ENCODE measurements at places on chromosomes 12 and 14.

GRCh38 chr12:25713264-25713663, 160.2 kb upstream of the LMNTD1 start:
- no peak overlapping the region for H3K4me3 ChIP-seq
- no peak for DNase-seq
- peaks cover 20% of the 10 kb centered on the region for H3K36me3 ChIP-seq
- no peaks in the 10 kb centered on the region for H3K4me1 ChIP-seq

DNA sequence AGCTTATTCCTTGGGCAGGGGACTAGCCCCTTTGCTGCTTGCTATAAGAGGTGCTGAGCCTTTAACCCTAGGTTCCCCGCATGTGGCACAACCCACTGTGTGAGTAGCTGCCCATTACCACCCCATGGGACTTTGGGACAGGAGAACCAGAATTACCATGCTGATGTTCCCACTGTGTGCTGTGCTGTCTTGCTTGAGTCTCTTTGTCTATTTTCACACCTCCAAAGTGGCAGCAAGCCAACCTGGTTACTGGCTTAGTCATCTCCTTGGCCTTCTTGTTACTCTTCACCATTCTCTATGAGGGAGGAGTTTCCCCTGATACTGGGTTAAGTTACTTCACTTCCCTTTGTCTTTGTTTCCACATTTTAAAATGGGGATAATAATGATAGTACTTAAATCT, 73.4 kb upstream of the ETV6 start:
- no peak overlapping the region for H3K4me3 ChIP-seq
- no peaks in the 10 kb centered on the region for H3K4me1 ChIP-seq
- H3K27me3 ChIP-seq, result peaks cover 3% of the 10 kb centered on the region
- H3K27ac ChIP-seq, result no peak overlapping the region
- no peaks in the 10 kb centered on the region for H3K36me3 ChIP-seq

DNA sequence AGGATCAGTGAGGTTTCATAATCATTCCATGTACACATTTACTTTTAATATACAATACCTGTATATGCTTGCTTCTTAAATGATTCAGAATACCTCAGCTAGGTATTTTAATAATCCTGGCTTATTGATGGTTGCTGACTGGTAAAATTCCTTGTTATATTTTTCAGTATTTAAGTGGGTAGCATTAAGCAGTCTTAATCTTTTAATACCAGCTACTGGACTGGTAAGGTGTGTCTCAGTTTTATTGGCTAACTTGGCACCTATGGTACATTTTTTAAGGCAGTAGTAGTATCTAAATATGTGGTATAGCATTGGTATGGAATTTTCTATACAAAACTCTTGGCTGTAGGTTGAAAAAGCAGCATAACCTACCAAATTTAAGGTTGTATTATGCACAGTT, 96.6 kb downstream of the RAD52 start:
- H3K27me3 ChIP-seq, result no peaks in the 10 kb centered on the region
- H3K4me1 ChIP-seq, result peaks cover 7% of the 10 kb centered on the region
- no peak for DNase-seq
- H3K27ac ChIP-seq, result no peak overlapping the region

DNA sequence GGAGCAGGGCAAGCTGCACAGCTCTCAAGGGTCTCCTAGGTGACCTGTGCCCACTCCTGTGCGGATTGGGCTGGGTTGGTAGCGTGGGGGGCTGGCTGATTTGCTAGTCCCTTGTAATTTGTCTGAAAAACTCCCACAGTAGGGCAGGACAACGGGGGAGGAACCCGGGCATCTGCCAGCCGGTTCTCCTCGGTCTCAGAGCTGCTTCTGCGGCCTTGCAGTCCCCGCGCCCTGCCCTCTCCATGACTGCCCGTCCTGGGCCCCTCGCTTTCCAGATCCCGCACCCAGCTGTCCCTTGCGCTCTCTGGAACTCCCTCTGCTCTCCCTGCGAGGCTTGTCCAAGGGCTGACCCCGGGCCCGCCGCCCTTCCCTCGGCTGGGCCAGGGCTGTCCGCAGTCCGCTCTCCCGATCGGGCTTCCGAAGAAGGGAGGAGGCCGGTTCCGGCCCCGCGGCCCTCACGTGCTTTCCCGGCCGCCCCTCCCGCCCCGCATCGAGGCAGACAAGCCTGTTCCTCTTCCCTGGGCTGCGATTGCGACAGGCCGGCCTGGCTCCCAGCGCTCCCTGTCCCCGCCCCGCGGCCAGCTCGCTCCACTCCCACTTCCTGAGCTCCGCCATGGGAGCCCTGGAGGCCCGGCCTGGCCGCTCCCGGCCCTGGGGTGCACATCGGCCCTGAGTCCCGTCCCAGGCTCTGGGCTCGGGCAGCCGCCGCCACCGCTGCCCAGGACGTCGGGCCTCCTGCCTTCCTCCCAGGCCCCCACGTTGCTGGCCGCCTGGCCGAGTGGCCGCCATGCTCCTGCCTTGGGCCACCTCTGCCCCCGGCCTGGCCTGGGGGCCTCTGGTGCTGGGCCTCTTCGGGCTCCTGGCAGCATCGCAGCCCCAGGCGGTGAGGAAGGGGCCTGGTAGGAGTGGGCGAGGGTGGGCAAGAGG, at the start of gene LTBR:
LTBR (plus strand) TSS at position 591 of the 927 bp plus-strand sequence; CDS start at position 788, 197 bp downstream.
- DNase-seq, result no peak
- H3K36me3 ChIP-seq, result peaks cover 4% of the 10 kb centered on the region
- peak within 1 kb of the TSS; percentile 68 for H3K4me3 ChIP-seq
- peak within 1 kb of the TSS; percentile 79 for H3K27ac ChIP-seq
- peaks cover 4% of the 10 kb centered on the region for H3K4me1 ChIP-seq

DNA sequence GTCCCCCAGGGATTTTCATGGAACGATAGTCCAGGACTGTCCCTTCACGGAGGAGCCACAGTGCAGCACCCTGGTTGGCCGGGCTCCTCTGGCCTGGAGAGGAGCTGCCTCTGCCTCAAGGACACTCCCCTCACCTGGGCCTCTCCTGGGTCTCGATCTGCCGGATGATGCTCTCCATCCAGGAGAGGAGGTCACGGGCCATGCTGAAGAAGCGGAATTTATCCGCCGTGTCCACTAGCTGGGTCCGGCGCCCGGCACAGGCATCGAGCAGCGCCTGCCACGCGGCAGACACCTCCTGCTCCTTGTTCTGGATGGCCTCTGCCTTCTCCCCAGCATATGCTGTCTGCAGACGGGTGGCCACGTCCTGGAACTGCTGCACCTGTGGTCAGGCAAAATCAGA, 66.5 kb downstream of the PLEKHG3 start:
- no peak overlapping the region for H3K27ac ChIP-seq
- H3K4me1 ChIP-seq, result peaks cover 13% of the 10 kb centered on the region
- H3K4me3 ChIP-seq, result no peak overlapping the region
- H3K36me3 ChIP-seq, result peaks cover under 1% of the 10 kb centered on the region
- DNase-seq, result no peak

- DNase-seq, result no peak
- no peaks in the 10 kb centered on the region for H3K36me3 ChIP-seq
Observed at GRCh38 chr12:132462788-132463187, 27.2 kb upstream of the FBRSL1 start.

GRCh38 chr14:44745371-44745770, 216.4 kb downstream of the KLHL28 start:
- H3K36me3 ChIP-seq, result no peaks in the 10 kb centered on the region
- no peaks in the 10 kb centered on the region for H3K27me3 ChIP-seq
- no peak overlapping the region for H3K4me3 ChIP-seq
- H3K27ac ChIP-seq, result no peak overlapping the region

DNA sequence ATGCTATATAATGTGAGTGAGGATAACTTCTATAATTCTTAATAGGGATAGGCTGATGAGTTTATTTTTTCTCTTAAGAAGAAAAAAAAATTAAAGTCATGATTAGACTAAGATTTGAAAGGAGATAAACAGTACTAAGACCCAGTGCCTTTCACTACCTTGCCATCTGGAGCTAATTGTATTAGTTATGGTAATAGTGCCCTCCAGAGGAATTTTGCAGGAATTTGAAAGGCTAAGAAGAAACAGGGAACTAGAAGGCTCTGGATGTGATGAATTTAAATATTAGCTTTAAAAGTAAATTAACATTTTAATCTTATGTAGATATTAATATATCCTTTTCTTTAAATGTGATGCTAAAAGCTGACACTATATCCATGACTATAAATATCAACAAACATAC, 36.6 kb upstream of the PIK3C2G start:
- H3K27me3 ChIP-seq, result no peaks in the 10 kb centered on the region
- no peak overlapping the region for H3K27ac ChIP-seq
- no peaks in the 10 kb centered on the region for H3K36me3 ChIP-seq
- no peak for DNase-seq
- H3K4me3 ChIP-seq, result no peak overlapping the region

- no peaks in the 10 kb centered on the region for H3K36me3 ChIP-seq
- H3K4me1 ChIP-seq, result peaks cover 7% of the 10 kb centered on the region
- no peak overlapping the region for H3K4me3 ChIP-seq
- H3K27me3 ChIP-seq, result peaks cover 12% of the 10 kb centered on the region
- no peak for DNase-seq
Observed at GRCh38 chr12:108441549-108441948, 73.5 kb upstream of the FICD start.

DNA sequence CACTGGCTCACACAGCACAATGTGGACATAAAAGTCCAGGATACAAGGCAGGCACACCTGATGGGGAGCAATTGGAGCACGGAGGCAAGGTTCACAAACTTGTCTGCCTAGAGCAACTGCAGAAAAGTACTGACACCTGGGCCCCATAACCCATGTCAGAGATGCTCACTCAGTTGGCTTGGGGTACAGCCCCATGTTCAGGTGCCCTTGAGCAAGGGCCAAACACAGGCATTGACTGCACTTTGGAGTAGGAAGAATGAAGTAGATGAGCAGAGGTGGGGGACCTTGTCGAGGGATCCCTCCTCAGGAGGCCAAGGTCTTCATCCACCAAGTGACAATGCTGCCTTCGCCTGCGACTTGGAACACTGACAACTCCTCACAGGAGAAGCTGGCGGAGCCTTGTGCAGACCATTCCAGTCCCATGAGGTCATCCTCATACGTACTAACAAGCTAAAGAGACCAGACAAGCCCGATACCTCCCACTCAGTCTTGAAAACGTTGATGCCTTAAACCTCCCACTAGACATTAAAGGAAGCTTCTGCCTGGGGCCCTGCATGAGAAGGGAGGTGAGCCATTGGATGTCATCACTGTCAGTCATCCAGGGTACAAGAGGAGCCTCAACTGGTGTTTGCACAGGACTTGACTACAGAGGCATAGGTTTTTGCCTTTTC, 42.5 kb upstream of the C14orf180 start:
- no peaks in the 10 kb centered on the region for H3K36me3 ChIP-seq
- H3K27ac ChIP-seq, result no peak overlapping the region
- no peaks in the 10 kb centered on the region for H3K4me1 ChIP-seq
- peaks cover 22% of the 10 kb centered on the region for H3K27me3 ChIP-seq
- DNase-seq, result peak; percentile 63
- no peak overlapping the region for H3K4me3 ChIP-seq

- no peaks in the 10 kb centered on the region for H3K36me3 ChIP-seq
- no peak overlapping the region for H3K27ac ChIP-seq
- no peaks in the 10 kb centered on the region for H3K27me3 ChIP-seq
- no peak overlapping the region for H3K4me3 ChIP-seq
- no peaks in the 10 kb centered on the region for H3K4me1 ChIP-seq
Observed at GRCh38 chr12:68951652-68952051, 18.7 kb upstream of the CPM start.

- no peaks in the 10 kb centered on the region for H3K27me3 ChIP-seq
- peaks cover 29% of the 10 kb centered on the region for H3K4me1 ChIP-seq
- H3K27ac ChIP-seq, result peak overlapping the region; percentile 12
- no peak overlapping the region for H3K4me3 ChIP-seq
- no peaks in the 10 kb centered on the region for H3K36me3 ChIP-seq
- DNase-seq, result no peak
Observed at GRCh38 chr14:99616832-99617800, 13.1 kb upstream of the CCDC85C start.

DNA sequence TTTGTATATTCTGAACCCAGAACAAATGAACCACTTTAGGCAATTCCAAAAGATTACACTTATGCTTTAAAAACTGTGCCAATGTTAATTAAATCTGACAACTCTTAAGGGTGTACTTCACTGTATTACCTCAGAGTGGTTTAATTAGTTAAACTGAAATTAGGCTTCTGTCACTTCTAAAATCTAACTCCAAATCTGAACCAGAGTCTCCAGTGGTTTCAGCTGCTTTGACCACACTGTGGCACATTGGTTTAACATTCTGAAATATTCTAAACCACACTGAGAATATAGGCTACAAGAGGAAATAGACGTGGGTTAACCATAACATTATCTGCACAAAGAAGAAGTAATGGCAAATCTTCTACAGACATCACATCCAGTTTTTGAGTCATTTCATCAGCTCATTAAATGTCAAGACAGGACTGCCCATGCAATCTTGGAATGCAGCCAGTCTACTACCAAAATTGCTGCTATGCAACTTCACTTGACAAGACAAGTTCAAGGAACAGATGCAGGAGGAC, 94.8 kb downstream of the LRP6 start:
- peaks cover 7% of the 10 kb centered on the region for H3K4me1 ChIP-seq
- peaks cover 39% of the 10 kb centered on the region for H3K36me3 ChIP-seq
- H3K4me3 ChIP-seq, result no peak overlapping the region
- H3K27me3 ChIP-seq, result no peaks in the 10 kb centered on the region
- DNase-seq, result no peak
- H3K27ac ChIP-seq, result peak overlapping the region; percentile 24

DNA sequence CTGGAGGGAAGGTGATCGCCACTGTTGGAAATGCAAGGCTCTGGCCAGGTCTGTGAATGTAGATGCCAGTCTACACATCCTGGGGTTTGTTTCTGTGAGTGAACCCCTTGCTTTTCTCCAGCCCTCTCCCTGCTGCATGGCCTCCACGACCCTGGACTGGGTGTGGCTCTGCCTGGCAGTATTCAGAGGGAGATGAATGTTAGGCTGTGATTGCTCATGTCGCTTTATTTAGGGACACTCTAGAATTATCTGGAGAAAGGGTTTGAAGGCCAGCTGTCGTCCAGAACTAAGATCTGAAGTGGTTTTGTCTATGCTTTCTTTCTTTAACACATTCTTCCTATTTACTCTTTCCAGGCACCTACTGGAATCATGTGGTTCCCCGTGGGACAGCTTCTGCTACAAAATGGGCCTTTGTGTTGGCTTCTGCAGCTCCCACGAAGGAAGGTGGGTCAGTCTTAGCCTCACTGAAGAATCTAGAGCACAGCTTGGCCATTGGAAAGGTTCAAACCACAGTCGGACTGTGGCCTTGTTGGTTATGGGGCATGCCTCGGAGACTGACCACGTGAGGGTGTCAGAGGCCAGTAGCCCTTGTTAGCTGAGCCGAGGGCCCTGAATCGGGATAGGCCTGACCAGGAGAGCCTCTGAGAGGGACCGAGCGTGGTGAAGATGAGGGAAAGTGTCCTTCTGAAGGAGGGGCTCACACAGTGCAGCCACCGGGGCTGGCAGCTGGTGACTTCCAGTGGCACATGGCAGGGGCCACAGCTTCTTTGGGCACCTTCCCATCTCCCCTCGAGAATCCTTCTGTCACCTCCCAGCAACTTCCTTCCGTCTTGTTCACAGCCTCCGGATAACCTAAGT, 59.1 kb downstream of the ANKRD9 start:
- DNase-seq, result no peak
- no peak overlapping the region for H3K4me3 ChIP-seq
- H3K36me3 ChIP-seq, result peaks cover 3% of the 10 kb centered on the region
- H3K27ac ChIP-seq, result no peak overlapping the region
- no peaks in the 10 kb centered on the region for H3K27me3 ChIP-seq

- no peak overlapping the region for H3K4me3 ChIP-seq
- no peak for DNase-seq
- H3K27me3 ChIP-seq, result peaks cover 64% of the 10 kb centered on the region
Observed at GRCh38 chr12:5568325-5568981, 136.5 kb downstream of the NTF3 start.

GRCh38 chr14:67892466-67893100, 73.0 kb downstream of the RAD51B start:
- H3K27ac ChIP-seq, result no peak overlapping the region
- H3K27me3 ChIP-seq, result no peaks in the 10 kb centered on the region
- H3K4me3 ChIP-seq, result no peak overlapping the region
- H3K4me1 ChIP-seq, result peaks cover 13% of the 10 kb centered on the region
- DNase-seq, result no peak

GRCh38 chr12:96112733-96113132, 77.3 kb upstream of the LTA4H start:
- H3K27ac ChIP-seq, result no peak overlapping the region
- H3K4me1 ChIP-seq, result peaks cover 20% of the 10 kb centered on the region
- peaks cover 11% of the 10 kb centered on the region for H3K27me3 ChIP-seq
- DNase-seq, result no peak
- H3K4me3 ChIP-seq, result peak overlapping the region; percentile 0
